Activated CD4-positive, alpha-beta T cell treated with anti-CD3 and anti-CD28 coated beads, Interleukin-2, amount 10 ng/mL, durations not matched to agents 7 days and 5 days (primary cell): ENCODE measurements at places on chromosomes 11 and 22. TPM values are rescaled to one million over a fixed set of nuclear protein-coding genes. Genes with fewer than 3 reads are reported as not detected.

The MUC6 gene
- total RNA-seq, result not detected

The NXPE4 gene
- total RNA-seq, result not detected

The MMP1 gene
- total RNA-seq, result not detected

The PSMC3 gene
- total RNA-seq, result 162 TPM

The ANGPTL5 gene
- total RNA-seq, result not detected

GRCh38 chr11:117230999-117231841, 653 bp downstream of the PCSK7 start:
- no peaks in the 10 kb centered on the region for H3K27me3 ChIP-seq
- no peak for DNase-seq
- peak overlapping the region; percentile 98 for H3K4me3 ChIP-seq

DNA sequence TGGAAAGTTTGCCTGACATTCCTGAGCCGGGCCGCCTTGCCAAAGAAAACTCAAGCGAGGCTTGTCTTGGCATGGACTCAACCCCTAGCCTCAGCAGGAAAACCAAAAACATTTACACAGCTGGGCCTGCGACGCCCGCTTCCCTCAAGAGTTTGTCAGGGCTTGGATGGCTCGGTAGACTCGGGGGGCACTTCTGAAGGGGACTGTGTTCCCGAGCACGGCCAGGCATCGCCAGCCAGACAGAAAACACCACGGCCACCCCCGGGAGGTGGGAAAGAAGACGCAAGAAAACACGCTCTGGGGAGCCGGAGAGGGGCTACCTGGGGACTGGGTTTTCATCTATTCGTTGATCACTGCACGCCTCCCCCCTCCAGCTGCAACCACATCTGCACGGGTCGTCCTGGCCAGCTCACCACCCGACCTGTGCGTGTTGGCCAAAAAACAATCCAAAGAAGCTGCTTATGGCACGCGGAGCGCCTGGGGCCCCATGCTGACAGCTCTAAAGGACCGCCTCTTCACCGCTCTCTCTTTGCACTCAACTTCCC, 380.7 kb downstream of the MN1 start:
- DNase-seq, result no peak
- H3K4me3 ChIP-seq, result no peak overlapping the region
- H3K36me3 ChIP-seq, result no peaks in the 10 kb centered on the region

- peaks cover 59% of the 10 kb centered on the region for H3K36me3 ChIP-seq
- peak overlapping the region; percentile 53 for H3K4me3 ChIP-seq
- H3K27me3 ChIP-seq, result no peaks in the 10 kb centered on the region
- DNase-seq, result peak; percentile 11
- peaks cover 77% of the 10 kb centered on the region for H3K4me1 ChIP-seq
- H3K27ac ChIP-seq, result peak overlapping the region; percentile 90
These were observed 75.4 kb downstream of the MAML2 start for GRCh38 chr11:96267496-96268032.

DNA sequence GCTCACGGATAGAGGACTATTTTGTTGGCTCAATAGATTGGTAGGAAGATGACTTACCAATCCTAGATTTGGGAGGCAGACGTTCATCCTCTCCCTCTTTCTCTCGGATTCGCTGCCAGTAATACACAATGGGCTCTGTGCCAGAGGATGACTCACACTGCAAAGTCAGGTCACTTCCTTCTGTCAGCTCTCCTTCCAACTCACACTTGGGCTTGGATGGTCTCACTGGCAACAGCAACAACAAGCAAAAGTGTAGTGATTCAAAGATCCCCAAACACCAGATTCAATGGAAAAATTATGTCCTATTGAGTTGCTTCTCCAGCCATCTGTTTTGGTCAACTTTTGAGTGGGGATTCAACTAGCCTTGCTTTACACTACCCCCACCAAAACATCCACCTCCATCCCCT, 21.7 kb upstream of the HSPA8 start:
- peak; percentile 75 for DNase-seq
- no peaks in the 10 kb centered on the region for H3K27me3 ChIP-seq
- peak overlapping the region; percentile 77 for H3K27ac ChIP-seq
- peaks cover 64% of the 10 kb centered on the region for H3K4me1 ChIP-seq
- H3K4me3 ChIP-seq, result no peak overlapping the region

- DNase-seq, result no peak
- H3K4me1 ChIP-seq, result peaks cover 8% of the 10 kb centered on the region
- H3K27ac ChIP-seq, result no peak overlapping the region
- H3K4me3 ChIP-seq, result no peak overlapping the region
These were observed 10.7 kb upstream of the IL18BP start for GRCh38 chr11:71988050-71988449.

- peak; percentile 32 for DNase-seq
- peaks cover 17% of the 10 kb centered on the region for H3K36me3 ChIP-seq
- no peak overlapping the region for H3K27ac ChIP-seq
- peaks cover 9% of the 10 kb centered on the region for H3K4me1 ChIP-seq
- H3K27me3 ChIP-seq, result no peaks in the 10 kb centered on the region
These were observed 226.7 kb downstream of the BRD1 start for GRCh38 chr22:49600891-49601431.

DNA sequence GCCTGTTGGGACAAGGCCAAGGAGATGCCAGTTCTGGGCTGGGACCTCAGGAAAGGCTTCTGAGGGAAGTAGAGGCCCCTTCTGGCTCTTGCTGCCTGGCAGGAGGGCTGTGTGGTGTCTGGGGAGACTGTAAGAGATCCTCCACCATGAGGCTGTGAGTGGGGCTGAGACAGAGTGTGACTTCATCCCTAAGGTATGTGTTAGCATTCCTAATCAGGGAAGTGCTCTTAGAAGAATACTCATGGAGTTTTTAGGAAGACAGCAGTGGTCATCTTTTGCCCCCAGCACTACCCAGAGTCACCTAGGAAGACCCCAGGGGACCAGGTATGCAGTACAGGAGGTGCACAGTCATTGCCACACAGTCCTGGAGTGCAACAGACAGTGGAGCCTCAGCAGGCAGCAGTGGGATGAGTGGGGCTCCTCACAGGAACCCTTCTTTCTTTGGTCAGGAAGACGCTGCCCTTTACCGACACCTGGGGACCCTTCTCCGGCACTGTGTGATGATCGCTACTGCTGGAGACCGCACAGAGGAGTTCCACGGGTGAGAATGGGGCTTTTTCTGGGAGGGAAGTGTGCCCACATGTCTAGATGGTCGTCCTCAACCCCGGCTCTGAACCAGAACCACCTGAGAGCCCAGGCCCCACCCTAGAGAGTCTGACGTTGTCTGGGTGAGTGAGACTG, 2.8 kb downstream of the RIC8A start:
- no peaks in the 10 kb centered on the region for H3K27me3 ChIP-seq
- peak overlapping the region; percentile 50 for H3K27ac ChIP-seq
- no peak for DNase-seq
- peaks cover 24% of the 10 kb centered on the region for H3K4me1 ChIP-seq
- H3K36me3 ChIP-seq, result peaks cover 55% of the 10 kb centered on the region

DNA sequence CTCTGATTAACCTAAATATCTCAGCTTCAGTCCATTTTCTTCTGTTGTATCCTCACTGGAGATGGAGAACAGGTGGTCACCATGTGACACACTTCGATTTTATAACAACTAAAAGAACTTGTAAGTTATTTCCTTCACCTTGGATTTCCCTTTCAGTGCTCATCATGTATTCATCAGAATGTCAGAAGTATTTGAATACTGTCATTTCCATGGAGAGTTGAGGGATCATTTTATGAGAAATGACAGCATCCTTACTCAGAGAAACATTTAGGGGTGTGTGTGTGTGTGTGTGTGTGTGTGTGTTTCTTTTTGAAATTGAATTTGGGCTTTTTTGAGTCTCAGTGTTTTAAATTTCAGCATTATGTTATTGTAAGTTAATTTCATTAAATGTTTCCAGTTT, 205.8 kb downstream of the ARHGAP42 start:
- no peaks in the 10 kb centered on the region for H3K36me3 ChIP-seq
- no peak overlapping the region for H3K27ac ChIP-seq
- H3K27me3 ChIP-seq, result no peaks in the 10 kb centered on the region

DNA sequence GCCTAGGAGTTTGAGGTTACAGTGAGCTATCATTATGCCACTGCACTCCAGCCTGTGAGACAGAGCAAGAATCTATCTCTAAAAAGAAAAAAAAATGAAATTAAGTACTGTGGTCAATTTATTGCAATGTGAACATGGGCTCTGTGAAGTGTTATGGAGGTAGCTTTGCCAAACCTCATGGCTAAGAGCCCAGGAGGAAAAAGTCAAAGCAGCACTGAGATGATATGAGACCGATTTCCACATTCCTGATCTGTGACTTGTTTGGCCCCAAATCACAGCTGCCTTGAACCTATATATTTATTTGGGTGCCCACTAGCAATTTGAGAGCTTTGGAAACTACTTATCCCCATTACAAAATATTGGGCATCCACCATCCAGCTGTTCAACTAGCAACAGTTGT, 29.8 kb upstream of the TMEM135 start:
- H3K27ac ChIP-seq, result no peak overlapping the region
- no peak for DNase-seq
- H3K4me3 ChIP-seq, result no peak overlapping the region
